ENCODE measurements at places on chromosomes 11 and 22.

DNA sequence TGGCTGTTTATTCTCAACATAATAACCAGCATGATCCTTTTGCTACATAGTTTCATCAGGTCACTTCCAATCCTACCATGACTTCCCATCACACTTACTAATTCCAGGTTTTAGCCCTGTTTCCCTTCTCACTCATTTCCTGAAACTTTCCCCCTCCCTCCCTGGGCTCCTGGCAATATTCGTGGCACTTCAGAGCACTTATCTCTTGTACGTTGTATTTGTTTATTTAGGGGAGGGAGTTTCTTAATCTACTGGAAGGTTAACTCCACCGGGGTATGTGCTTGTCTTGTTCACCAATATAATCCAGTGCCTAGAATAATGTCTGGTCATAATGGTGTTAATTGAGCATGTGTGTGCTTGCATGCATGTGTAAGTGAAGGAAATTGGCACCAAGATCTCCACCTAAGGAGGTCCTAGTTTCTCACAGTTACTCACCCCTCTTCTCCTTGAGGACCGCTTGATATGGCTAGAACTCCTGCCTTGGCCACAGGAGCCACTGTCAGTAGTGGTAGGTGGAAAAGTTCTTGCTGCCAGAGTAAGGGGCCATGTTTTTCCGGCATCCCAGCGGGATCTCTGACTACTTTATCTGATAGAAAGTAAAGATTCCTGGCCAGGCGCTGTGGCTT lies 11.7 kb downstream of the EIF3L start:
- DNase-seq, result no peak

DNA sequence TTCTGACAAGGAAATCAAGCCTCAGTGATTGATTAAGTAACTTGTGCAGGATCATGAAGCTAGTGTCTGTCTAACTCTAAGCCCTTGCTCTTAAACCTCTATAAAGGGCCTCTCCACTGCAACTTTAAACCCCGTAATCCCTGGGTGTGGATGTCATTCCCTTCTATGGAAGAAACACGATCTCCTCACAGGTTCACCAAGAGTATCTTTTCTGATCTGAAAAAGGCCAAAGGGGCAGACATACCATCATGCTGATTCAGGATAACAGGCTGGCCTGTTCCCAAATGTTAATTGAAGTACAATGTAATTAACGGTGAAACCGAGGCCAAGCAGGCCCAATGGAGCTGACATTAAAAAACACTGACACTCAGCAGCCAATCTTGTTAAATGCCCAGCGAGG lies 17.1 kb downstream of the TTC12 start:
- no peak for DNase-seq

DNA sequence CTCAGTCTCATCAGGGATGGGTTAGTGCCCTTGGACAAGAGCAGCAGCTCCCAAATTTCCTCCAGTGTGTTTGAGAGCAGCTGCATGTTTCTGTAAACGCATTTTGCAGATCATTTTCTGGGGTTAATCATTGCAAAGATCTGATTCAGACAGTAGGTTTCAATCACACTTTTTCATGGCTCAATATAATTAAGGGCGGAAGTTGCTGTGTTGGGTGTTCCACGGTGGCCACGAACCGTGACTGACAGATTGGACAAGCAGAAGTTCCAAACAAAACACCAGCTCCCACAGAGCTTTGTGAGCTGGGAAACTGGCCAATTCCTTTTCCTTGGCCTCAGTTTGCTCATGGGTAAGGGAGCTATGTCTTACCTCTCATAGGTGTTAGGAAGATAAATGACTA lies 8.4 kb upstream of the RASSF10 start:
- no peak for DNase-seq

DNA sequence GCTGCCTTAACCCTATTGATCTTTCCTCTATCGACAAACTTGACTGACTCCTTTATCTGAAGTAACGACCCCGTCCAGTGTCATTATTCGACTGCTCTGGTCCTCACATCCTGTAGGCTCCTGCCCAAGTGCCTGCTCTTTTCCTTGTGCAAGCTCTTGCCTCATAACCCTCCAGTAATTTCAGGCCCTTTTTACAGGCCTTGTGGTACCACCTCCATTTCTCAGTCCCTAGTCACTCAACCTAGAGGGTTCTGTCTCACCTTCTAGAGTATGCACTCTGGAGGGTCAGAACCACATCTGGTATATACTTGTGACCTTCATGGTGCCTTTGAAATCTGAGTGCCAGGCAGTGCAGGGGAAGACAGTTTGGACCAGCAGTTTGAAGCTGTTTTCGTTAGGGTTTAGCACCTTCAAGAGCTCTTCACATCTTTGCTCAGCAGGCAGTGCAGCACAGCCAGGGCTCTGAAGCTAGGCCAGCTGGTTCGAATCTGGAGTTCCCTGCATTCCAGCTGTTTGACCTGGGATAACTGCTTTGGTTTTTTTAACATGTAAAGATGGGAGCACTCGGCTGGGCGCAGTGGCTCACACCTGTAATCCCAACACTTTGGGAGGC lies 11.2 kb downstream of the SNRPD3 start:
- DNase-seq, result peak; percentile 29

- no peak for DNase-seq
These were observed 27.4 kb upstream of the CXCR5 start for GRCh38 chr11:118856314-118856713.

- DNase-seq, result no peak
These were observed 26.1 kb upstream of the CARD16 start for GRCh38 chr11:105071089-105071732.

DNA sequence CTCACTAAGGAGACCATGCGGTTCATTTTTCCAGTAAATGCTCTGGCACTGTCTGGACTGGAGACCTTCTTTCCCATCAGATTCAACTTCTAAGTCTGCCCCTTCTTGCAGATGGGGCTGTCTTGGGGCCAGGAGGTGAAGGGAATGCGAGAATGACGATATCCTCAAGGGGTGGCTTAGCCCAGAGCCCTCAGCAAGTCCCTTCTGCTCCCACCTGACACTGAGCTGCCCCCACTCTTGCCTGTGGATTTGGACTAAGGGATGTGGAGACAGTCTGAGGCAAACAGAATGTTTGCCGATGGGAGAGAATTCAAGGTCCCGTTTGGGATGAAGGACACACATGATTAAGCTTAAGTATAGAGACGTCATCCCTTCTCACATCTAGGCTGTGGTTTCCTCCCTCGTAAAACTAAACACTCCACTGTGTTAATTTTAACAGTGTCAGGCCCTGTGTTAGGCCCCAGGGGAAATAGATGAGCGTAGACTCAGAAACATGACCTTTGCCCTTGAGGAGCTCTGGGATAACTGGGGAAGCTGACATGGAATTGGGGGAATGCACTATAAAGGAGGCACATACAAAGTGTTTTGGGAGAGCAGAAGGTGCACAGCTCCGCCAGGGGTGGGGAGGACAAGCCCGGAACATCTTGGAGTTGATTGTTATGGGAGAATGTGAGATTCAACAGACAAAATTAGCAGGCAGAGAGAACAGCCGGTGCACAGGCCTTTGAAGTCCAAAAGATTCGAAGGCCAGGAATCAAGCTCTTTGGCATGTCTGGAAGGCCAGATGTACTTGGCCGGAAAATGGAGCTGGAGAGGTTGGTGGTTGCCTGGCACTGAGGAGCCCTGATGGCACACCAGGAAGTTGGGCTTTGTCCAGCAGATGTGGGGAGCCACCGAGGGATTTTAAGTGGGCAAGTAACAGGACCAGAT lies 71.6 kb downstream of the ST3GAL4 start:
- DNase-seq, result no peak

DNA sequence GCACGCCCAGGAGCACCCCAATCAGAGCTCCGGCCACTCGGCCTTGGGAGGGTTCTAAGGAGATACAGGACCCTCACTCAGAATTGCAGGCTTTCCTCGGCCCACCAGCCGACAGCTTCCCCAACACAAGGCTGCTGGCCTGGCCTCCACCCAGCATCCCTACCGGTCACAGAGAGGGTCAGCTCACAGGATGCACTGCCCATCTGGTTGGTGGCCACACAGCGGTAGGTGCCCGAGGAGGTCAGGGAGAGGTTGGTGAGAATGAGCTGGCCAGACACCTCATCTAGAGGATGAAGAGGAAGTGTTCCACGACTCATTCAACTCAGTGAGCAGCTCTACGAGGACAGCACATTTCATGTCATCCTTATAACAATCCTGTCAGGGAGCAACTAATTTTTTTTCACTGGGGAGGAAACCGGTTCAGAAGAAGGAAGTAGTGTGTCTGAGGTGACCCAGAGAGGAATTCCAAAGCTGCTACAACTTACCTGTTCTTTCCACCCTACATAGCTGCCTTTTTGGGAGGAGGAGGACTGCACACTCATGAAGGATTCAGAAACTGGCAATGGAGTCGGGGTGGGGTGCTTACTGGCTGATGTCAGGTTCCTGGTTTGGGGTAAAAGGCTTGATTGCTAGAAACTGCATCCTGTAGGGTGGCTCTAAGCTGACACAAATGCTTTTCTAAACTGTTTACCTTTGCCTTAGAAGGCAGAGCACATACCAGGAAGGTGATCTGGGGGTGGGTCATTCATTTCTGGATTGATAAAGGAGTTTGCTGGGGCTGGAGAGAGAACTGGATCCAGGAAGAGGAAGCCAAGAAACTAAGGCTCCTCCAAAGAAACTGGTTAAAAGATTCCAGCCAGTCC lies 3.3 kb downstream of the VSIG2 start:
- DNase-seq, result no peak

DNA sequence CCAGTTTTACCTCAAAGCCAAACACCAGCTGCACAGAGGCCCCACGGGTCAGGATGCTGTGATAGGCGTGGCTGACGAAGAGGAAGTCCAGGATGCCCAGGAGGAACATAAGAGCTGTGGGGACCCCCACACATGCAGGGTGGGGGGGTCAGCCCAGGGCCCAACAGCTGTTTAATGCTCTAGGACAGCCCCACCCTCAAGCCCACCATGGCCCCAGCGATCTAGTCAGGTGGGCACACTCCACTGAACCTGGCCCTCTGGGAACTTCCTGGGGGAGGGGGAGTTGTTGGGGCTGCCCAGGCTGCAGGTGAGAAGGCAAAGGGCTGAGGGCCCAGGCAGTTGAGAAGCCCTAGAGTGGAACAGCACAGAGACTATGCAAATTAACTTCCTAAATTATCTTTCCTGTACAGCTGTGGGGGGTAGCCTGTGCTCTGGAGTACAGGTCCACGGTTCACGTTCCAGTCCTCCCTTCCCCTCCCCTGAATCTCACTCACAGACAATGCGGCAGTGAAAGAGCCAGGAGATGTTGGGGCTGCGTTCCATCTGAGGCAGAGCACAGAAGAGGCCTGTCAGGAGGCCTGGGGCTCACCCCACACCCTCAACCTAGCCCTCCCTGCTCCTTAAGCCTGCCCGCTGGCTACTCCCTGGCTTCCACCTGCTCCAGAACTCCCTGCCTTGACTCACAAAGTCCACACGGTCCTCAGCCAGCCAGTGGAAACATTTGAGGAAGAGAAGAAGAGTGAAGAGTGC lies 1.9 kb downstream of the SYVN1 start:
- DNase-seq, result no peak

- no peak for DNase-seq
These were observed 2.2 kb downstream of the PAX6 start for GRCh38 chr11:31808721-31809540.

GRCh38 chr11:22920939-22921565 lies 60.8 kb upstream of the CCDC179 start:
- DNase-seq, result peak; percentile 44

GRCh38 chr11:76653012-76653673 lies 17.4 kb downstream of the LRRC32 start:
- DNase-seq, result no peak

GRCh38 chr22:40041366-40042137 lies 46.8 kb downstream of the FAM83F start:
- DNase-seq, result no peak

- peak; percentile 48 for DNase-seq
These were observed 24.3 kb downstream of the NEU3 start for GRCh38 chr11:75013051-75013450.

DNA sequence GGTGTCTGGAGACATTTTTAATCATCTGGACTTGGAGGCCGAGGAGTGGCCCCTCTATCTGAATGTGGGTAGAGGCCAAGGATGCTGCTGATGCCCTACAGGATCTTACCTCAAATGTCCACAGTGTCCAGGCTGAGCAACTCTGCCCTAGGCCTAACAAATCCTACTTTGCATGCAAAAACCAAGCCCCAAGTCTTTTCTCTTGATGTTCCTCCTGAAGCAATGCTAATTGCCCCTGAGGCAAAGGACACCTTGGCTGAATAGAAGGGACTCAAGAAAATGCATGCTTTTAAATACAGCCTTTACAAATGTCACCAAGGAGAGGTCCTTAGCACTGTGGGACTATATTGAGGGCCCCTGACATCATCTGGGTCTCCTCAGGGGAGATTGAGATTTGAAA lies 43.8 kb upstream of the PHF21B start:
- DNase-seq, result no peak

GRCh38 chr11:27031754-27032153 lies 8.9 kb upstream of the BBOX1 start:
- DNase-seq, result no peak

- DNase-seq, result peak; percentile 41
These were observed 3.9 kb downstream of the FDX1 start for GRCh38 chr11:110433393-110434333.

GRCh38 chr11:132300283-132300682 lies 929.9 kb downstream of the NTM start:
- no peak for DNase-seq

- peak; percentile 2 for DNase-seq
These were observed 1.1 kb upstream of the PPFIBP2 start for GRCh38 chr11:7512525-7513233.

DNA sequence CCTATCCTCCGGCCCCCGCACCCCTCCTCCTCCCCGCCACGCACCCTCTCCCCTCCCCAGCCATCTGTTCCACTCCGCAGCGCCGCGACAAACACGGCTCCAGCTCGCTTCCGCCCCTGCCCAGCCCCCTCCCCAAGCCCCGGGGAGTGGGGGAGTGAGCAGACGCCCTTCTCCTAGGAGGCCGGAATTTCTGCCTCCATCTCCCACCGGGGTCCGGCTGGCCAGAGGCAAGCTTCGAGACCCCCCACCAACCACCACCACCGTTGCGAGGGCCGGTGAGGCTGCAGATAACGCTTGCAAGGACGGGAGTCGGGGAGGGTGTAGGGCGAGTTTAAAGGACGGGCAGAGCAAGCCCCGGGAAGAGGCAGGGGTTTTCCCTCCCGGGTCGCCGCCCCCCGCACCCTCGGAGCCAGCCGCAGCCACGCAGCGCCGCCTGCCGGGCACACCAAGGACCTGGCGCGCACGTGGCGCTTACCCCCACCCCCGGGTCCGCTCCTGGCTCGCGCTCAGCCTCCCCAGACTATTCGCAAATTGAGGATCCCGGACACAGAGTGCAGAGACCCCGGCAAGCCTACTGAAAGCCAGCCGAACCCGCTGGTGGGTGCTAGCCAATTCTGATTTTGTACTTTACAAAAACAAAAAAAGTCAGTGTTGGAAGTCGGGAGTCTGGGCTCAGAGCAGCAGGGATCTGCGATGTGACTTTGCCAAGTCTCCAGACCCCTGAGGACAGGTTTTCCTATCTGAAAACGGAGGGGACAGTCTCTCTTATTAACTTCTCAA lies 22.6 kb downstream of the RTN4RL2 start:
- no peak for DNase-seq

GRCh38 chr11:70667767-70668166 lies 269.4 kb downstream of the CTTN start:
- no peak for DNase-seq
